ENCODE measurements at places on chromosomes 1 and 21. TPM values are rescaled to one million over a fixed set of nuclear protein-coding genes. Genes with fewer than 3 reads are reported as not detected.
A peak's percentile ranks its signal among the peaks of the same experiment; 100 is the strongest.

DNA sequence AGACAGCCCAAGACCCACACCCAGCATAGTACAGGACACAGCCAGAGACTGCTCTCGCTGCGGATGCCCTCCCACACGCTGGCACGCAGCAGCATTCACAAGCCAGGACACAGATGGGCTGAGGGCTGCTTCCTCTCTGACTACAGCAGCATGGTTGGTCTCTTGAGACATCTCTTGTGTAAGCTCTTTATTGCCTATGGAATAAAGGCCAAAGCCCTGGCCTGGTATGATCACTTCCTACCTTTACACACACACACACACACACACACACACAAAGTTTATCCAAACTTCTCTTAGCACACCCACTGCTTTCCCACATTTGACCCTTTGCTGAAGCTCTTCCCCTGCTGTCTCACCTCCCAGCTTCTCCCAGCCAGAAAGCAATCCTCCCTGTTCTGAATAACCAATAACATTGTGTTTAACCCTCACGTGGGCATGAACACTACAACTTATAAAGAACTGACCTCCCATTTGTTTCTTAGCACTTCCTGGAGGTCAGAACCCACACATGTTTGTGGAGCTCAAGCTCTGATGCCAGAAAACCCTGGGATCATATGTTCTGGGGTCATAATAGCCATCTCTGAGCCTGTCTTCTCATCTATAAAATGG is 1.2 kb upstream of the LUZP1 start:
- H3K27ac ChIP-seq = peak overlapping the region; percentile 92
- no peaks in the 10 kb centered on the region for H3K36me3 ChIP-seq
- H3K4me1 ChIP-seq = peaks cover 9% of the 10 kb centered on the region
- no peaks in the 10 kb centered on the region for H3K27me3 ChIP-seq
- H3K4me3 ChIP-seq = no peak overlapping the region

Gene C1orf216
- total RNA-seq = 8.0 TPM

Gene RXFP4
- total RNA-seq = not detected

- no peaks in the 10 kb centered on the region for H3K36me3 ChIP-seq
- H3K4me1 ChIP-seq = peaks cover 46% of the 10 kb centered on the region
- H3K27ac ChIP-seq = no peak overlapping the region
- H3K27me3 ChIP-seq = no peaks in the 10 kb centered on the region
Observed at GRCh38 chr1:111512132-111512889, 8.9 kb upstream of the ADORA3 start.

Gene DNTTIP2
- 21.9 TPM for total RNA-seq

- no peaks in the 10 kb centered on the region for H3K36me3 ChIP-seq
- DNase-seq = no peak
- H3K27ac ChIP-seq = no peak overlapping the region
- peaks cover 19% of the 10 kb centered on the region for H3K4me1 ChIP-seq
- H3K4me3 ChIP-seq = no peak overlapping the region
- H3K27me3 ChIP-seq = no peaks in the 10 kb centered on the region
Observed at GRCh38 chr21:26140926-26141325, 29.6 kb downstream of the APP start.

Gene MAP3K21
- total RNA-seq = 9.3 TPM

DNA sequence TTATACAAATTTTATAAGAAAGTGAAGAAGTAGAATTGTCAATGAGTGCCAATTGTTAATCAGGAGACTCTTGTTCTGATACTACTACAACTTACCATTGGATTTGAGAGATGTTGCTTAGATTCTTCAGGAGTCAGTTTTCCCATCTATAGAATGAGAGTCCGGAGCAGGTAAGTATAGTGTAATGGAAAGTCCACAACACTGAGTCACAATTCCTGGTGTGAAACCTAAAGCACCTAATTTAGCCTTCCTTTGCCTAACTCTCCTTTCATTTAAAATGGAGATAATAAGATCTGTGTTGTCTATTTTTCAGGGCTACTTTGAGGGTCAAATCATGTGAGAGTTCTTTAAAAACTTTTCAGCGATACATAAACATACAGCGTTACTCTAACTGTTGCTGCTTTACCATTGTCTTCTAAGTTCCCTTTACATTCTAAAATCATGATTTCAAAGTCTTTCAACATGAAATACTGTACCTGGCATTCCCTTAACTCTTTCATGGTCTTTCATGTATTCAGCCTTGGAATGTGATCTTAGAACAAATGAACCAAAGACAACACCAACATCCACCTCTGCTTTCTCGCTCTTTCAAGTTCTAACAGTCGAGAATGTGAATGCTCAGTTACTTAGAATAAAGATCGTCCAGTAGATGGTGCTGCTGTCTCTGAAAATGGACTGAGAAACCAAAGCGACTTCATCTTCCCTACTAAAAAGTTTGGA is 90.9 kb downstream of the SLC30A10 start:
- no peak overlapping the region for H3K4me3 ChIP-seq
- H3K27ac ChIP-seq = no peak overlapping the region
- H3K27me3 ChIP-seq = no peaks in the 10 kb centered on the region
- H3K4me1 ChIP-seq = no peaks in the 10 kb centered on the region
- no peaks in the 10 kb centered on the region for H3K36me3 ChIP-seq

- no peak for DNase-seq
- H3K27me3 ChIP-seq = no peaks in the 10 kb centered on the region
- H3K27ac ChIP-seq = no peak overlapping the region
- H3K36me3 ChIP-seq = no peaks in the 10 kb centered on the region
- no peak overlapping the region for H3K4me3 ChIP-seq
- no peaks in the 10 kb centered on the region for H3K4me1 ChIP-seq
Observed at GRCh38 chr1:183920651-183921050, 115.7 kb downstream of the RGL1 start.

- H3K27me3 ChIP-seq = no peaks in the 10 kb centered on the region
- no peaks in the 10 kb centered on the region for H3K4me1 ChIP-seq
- no peak for DNase-seq
- H3K4me3 ChIP-seq = no peak overlapping the region
Observed at GRCh38 chr1:76543495-76543894, 323.8 kb upstream of the ST6GALNAC5 start.

Gene PPIAL4G
- total RNA-seq = not detected

Gene APCS
- total RNA-seq = not detected

- DNase-seq = peak; percentile 91
- H3K27me3 ChIP-seq = no peaks in the 10 kb centered on the region
- H3K27ac ChIP-seq = peak overlapping the region; percentile 83
- peaks cover 15% of the 10 kb centered on the region for H3K36me3 ChIP-seq
Observed at GRCh38 chr1:16248603-16249516, 11.9 kb upstream of the CPLANE2 start.

Gene PRKAA2
- total RNA-seq = 14.2 TPM

DNA sequence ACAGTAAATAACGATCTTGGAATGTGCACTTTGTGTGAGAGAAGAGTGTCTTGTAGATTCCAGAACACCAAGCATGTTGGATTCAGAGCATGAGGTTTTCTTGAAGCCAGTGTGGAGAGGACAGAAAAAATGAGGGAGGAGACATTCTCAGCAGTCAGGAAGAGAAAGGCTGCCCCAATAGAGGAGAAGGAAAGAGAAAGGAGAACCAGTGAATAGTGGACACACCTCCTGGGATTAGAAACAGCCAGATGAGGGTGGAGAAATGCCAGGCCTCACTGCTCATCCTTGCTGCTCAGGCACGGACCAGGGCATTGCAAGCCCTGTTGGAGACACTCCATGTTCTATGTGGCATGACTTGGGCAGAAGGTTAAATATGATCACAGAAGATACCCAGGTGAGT is 69.0 kb upstream of the KAZN start:
- peak; percentile 15 for DNase-seq
- H3K27ac ChIP-seq = no peak overlapping the region
- H3K4me1 ChIP-seq = no peaks in the 10 kb centered on the region
- H3K36me3 ChIP-seq = no peaks in the 10 kb centered on the region
- no peak overlapping the region for H3K4me3 ChIP-seq

GRCh38 chr1:15153842-15154479 is 414 bp downstream of the TMEM51 start:
- peak overlapping the region; percentile 44 for H3K4me3 ChIP-seq
- no peaks in the 10 kb centered on the region for H3K27me3 ChIP-seq
- peak; percentile 44 for DNase-seq
- peaks cover 14% of the 10 kb centered on the region for H3K4me1 ChIP-seq
- no peaks in the 10 kb centered on the region for H3K36me3 ChIP-seq

GRCh38 chr1:31447210-31447609 is 34.2 kb downstream of the SERINC2 start:
- H3K4me1 ChIP-seq = no peaks in the 10 kb centered on the region
- H3K4me3 ChIP-seq = no peak overlapping the region
- no peak for DNase-seq
- no peak overlapping the region for H3K27ac ChIP-seq
- no peaks in the 10 kb centered on the region for H3K27me3 ChIP-seq
- no peaks in the 10 kb centered on the region for H3K36me3 ChIP-seq

DNA sequence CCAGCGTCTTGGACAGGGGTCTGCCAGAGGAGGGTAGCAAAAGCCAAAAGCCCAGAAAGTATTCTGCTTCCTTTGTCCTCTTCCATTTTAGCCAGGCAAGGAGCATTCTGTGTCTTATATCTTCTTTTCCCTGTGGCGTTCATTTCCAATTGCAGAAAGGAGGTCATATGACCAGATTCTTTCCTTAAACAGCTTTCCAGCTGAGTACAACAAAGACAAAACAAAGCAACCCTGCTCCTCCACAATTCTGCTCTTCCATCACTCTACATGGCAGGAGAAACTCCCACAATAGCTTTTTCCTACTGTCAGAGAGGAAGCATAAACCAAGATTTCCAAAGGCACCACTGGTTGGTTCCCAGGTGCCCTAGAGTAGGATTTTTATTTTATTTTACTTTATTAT is 19.7 kb downstream of the ENSA start:
- H3K4me3 ChIP-seq = no peak overlapping the region
- peaks cover 51% of the 10 kb centered on the region for H3K4me1 ChIP-seq
- H3K36me3 ChIP-seq = no peaks in the 10 kb centered on the region

Gene GPN2
- total RNA-seq = 15.6 TPM

GRCh38 chr21:31647650-31648049 is 11.8 kb upstream of the SOD1 start:
- H3K4me1 ChIP-seq = no peaks in the 10 kb centered on the region
- no peaks in the 10 kb centered on the region for H3K36me3 ChIP-seq
- no peaks in the 10 kb centered on the region for H3K27me3 ChIP-seq

DNA sequence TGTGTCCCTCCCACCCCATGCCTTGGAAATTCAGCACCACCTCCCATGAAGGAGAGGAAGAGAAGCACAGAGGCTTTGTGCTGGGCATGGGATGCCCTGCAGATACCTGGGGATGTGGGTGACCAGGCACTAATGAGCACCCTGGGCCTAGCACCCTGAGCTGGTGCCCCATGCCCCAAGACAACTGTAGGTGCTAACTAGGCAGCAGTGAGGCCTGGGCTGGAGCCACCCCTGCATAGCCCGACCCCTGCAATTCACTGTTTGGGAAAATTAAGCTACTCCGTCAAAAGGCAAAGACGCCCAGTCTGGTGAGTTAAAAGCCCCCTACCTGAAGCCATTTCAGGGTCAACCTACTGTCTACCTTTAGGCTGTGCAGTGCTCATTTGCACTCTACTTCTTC is 5.4 kb downstream of the KCNA2 start:
- no peak overlapping the region for H3K27ac ChIP-seq
- no peaks in the 10 kb centered on the region for H3K27me3 ChIP-seq
- DNase-seq = no peak

GRCh38 chr1:119714583-119714982 is 2.8 kb downstream of the PHGDH start:
- peaks cover 18% of the 10 kb centered on the region for H3K4me1 ChIP-seq
- H3K27ac ChIP-seq = no peak overlapping the region
- H3K4me3 ChIP-seq = no peak overlapping the region
- H3K27me3 ChIP-seq = no peaks in the 10 kb centered on the region
- DNase-seq = no peak
- no peaks in the 10 kb centered on the region for H3K36me3 ChIP-seq

GRCh38 chr1:218355278-218355677 is 10.1 kb downstream of the TGFB2 start:
- no peak overlapping the region for H3K27ac ChIP-seq
- H3K4me3 ChIP-seq = no peak overlapping the region
- DNase-seq = no peak
- no peaks in the 10 kb centered on the region for H3K27me3 ChIP-seq

Gene PRRX1
- total RNA-seq = 57.4 TPM

DNA sequence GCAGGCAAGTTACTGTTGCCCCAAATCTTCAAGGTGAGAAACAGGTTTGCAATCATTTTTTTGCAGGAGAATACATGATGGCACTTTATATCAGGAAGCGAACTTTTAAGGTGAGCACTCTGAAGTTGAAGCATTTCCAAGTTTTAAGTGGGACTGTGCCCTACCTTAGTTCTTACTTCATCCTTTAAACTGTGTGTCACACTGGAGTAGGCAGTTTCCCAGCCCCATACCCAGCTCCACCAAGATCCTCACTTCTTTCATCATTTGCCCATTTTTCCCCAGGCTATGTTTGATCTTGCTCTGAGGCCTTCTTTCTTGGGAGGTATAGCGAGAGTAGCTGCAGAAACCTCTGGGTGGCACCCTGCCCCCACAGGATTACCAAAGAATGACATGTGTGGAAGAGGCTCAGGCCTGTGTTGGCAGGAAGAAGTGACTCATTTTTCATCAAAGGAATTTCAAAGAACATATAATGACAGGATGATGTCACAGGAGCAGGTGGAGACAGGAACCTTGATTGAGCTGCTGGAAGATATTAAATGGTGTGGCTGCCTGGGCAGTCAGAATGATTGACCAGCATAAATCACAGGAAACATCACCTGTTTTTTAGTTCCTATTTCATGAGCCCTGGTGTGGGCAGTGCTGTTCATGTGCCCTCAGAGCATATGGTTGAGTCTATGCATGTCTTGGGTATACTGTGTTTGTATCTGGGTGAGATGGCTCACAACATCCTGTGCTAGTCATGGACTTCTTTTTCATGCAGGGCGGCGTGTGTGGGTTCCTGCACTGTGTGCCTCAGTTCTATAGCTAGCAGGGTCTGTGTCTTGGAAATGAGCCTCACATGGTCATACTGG is 20.8 kb upstream of the MACF1 start:
- peak; percentile 65 for DNase-seq
- peaks cover 39% of the 10 kb centered on the region for H3K4me1 ChIP-seq

DNA sequence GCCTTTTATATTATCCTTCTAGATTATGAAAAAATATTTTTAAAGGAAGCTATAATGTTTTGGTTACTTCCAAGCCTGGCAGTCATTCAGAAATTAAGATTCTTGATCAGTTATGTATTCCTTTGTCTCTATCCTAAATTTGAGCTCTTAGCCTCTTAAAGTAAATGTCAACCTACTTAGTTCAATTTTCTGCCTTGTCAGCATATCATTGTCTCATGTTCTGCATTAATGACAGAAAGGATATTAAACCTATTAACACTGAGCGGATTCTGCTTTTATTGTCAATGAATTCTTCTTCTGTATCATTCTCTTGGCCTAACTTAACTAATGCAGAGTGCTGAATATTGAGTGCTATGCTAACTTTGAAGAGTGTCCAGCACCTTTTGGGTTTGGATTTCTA is 56.0 kb downstream of the SDCCAG8 start:
- H3K4me1 ChIP-seq = peaks cover 46% of the 10 kb centered on the region

Gene GUCA2B
- total RNA-seq = not detected

Gene GMEB1
- total RNA-seq = 13.5 TPM

DNA sequence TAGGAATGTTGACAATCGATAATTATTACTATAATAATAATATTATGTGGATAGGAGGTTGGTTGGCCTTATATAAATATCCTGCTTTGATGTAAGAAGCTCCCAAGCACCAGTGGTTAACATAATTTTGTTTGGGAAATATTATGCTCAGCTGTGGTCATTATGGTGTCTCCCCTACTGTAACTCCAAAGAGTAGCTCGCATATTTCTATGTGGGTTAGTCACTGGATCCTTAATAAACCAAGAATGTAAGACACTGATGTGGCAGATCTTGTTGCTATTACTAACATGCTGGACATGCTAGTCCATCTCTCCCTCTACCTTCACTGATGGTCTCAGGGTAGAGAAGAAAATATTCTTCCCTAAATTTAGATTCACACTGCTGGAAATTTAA is 79.2 kb upstream of the RALGPS2 start:
- no peak for DNase-seq
- H3K27ac ChIP-seq = no peak overlapping the region
- no peaks in the 10 kb centered on the region for H3K4me1 ChIP-seq
- H3K4me3 ChIP-seq = no peak overlapping the region
- no peaks in the 10 kb centered on the region for H3K27me3 ChIP-seq

Gene RNU1-1
- total RNA-seq = under 0.01 TPM

Data from thyroid gland (tissue), 4 donors.